ENCODE measurements at places on chromosomes 11 and 22.

GRCh38 chr11:12706545-12707499, 32.6 kb downstream of the TEAD1 start:
- DNase-seq = no peak

DNA sequence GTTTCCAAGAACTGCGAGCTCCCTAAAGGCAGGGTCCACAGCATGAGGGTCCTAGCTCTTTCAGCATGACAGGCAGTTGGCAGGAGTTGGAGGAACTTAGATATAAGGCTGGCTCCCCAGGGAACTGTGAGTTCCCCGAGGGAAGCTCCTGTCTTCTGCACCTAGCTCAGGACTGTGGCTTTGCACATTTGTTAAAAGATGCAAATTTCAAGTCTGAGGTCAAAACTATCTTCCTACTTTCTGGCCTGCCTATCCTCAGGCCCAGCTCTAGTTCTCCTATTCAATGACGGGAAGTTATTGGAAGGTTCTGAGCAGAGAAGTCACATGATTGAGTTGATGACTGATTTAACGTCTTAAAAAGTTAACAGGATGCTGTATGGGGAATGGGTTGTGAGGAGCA, 11.7 kb upstream of the UCP3 start:
- no peak for DNase-seq

DNA sequence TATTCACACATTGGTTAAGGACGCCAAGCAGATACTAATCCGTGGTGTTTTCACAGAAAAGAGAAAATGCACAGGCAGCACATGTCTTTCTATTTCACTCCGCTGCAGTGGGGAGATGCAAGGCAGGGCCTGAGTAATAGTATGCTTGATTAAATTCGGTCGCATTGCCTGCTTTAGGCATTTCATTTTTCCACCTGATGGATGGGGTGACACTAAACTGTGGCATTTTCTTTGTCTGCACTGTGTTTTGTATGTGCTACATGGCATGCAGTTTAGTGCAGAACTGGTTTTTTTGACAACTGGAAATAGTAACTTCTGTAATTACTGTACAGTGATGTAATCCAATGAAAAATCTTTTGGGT, 94.9 kb downstream of the SLC17A6 start:
- DNase-seq = no peak

DNA sequence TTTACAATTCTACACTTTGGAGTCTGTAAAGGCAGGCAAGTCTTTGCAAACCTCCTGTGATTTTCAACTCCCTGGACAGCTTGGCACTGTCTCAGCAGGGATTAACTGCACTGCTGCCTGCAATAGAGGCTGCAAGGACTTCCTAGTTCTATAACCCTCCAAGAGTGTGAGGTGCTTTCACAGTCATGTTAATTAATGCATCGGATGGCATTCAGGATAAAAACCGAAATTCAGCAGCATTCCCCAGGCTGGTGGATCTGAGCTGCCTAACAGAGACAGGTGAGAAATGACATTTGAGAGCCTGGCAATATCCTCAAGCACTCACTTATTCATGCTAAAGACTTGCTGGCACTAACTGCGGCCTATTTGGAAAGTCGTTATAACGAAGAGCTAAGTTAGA, 85.0 kb downstream of the LARGE1 start:
- no peak for DNase-seq

DNA sequence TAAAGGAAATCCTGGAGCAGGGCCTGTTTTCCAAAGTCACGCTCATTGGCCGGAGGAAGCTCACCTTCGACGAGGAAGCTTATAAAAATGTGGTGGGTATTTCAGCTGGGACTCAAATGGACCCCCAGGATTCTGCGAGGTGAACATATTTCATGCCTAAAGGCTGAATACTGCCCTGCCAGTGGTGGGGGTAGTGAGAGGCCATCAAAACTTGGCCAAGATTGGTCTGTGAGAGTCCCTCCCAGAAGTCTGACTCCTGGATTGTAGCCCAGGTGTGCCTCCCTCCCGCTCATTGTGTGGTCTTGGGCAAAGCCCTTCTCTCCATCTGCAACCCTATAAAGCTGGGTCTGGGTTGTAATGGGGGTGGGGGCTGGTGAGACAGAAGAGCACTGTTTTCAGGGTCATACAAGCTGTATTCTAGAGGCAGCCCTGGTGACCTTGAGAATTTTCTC, 853 bp downstream of the HTATIP2 start:
- DNase-seq = no peak

GRCh38 chr22:29946220-29946619, 63.2 kb downstream of the MTMR3 start:
- DNase-seq = no peak

GRCh38 chr22:38403812-38404211, 51.2 kb downstream of the KCNJ4 start:
- no peak for DNase-seq

All from AG09319 (cell line).